ENCODE measurements at places on chromosomes 13 and 19.

DNA sequence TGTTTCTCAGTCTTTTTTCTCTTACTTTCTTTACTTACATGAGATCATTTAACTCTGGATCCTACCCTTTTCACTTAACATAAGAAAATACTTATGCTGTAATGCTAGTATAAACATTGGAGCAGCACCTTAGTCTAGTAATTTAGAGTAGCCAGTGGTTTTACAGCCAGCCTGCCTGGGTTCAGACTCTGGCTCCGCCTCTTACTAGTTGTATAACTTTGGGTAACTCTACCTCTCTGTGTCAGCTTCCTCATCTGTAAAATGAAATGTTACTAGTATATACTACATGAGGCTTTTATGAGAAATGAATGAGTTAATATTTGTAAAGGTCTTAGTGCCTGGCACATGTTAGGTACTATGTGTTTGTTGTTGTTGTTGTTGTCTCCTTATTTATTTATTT, 5.6 kb downstream of the CDADC1 start:
- no peak for DNase-seq

DNA sequence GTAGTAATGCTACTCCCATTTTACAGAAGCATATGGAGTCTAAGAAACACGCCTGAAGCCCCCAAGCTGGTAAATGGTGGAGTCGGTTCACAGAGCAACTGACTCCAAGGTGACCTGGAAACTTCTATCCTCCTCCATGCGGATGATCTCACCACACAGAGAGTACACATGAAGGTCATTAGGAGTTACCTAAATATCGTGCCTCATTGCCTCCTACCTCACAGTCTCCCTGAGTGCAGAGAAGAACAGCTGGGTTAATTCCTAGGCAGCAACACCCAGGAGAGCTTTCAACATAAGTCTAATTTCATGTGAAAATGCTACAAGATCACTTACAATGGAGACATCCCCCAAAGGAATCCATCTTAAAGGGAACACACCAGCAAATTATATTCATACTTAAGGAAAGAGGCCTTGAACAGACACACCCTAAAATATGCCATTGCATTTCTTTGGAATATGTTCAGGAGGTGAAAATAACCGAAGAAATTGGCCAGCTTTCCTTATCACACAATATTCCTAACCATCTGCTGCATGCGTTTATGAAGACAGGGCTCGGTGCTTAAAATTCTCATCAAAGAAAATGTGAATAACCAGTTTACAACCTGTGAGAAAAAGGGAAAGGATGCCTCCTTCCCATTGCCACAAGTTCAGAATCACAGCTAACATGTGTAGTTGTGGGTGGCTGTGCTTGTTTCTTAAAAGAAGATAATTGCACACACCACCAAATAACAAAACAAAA, 203.6 kb upstream of the NBEA start:
- no peak for DNase-seq

- no peak for DNase-seq
These were observed 390.8 kb downstream of the SLITRK6 start for GRCh38 chr13:85408415-85408814.

DNA sequence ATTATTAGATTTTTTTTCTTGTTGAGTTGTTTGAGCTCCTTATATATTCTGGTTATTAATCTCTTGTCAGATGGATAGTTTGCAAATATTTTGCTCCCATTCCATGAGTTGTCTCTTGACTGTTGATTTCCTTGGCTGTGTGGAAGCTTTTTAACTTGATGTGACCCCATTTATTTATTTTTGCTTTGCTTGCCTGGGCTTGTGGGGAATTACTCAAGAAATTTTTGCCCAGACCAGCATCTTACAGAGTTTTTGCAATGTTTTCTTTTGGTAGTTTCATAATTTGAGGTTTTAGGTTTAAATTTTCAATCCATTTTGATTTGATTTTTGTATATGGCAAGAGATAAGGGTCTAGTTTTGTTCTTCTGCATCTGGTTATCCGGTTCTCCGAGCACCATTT, 124.7 kb downstream of the PCCA start:
- DNase-seq, result no peak

- DNase-seq, result no peak
These were observed 342 bp downstream of the DDX49 start for GRCh38 chr19:18919900-18920214.

DNA sequence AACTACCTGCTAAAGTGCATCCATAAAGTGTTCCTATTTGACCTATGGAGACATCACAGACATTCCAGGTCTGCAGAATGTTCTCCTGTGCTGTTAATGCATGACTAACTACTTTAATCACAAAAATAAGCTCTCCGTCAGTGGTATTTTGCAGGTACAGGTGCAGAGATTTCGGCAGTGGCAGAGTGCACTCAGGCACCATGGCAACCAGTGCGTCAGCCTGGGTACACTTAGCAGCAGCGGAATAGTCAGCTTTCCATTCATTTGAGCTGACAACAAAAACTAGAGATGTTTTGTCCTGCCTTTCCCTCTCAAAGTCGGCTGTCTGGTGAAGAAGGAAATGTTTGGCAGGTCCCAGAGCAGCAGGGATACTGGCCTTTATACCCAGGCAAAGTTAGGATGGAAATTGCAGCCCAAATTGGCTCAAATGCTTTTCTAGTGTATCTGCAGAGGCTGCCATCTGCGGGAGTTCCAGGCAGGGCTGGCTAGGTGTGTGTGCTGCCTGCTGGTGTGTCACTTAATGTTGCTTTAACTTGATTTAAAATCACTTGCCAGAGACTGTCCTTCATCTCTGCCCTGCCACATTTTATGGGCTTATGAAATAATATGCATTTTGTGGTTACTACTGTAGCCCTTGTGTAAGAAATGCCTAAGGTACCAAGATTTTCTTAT, 195.8 kb downstream of the RAP2A start:
- no peak for DNase-seq

DNA sequence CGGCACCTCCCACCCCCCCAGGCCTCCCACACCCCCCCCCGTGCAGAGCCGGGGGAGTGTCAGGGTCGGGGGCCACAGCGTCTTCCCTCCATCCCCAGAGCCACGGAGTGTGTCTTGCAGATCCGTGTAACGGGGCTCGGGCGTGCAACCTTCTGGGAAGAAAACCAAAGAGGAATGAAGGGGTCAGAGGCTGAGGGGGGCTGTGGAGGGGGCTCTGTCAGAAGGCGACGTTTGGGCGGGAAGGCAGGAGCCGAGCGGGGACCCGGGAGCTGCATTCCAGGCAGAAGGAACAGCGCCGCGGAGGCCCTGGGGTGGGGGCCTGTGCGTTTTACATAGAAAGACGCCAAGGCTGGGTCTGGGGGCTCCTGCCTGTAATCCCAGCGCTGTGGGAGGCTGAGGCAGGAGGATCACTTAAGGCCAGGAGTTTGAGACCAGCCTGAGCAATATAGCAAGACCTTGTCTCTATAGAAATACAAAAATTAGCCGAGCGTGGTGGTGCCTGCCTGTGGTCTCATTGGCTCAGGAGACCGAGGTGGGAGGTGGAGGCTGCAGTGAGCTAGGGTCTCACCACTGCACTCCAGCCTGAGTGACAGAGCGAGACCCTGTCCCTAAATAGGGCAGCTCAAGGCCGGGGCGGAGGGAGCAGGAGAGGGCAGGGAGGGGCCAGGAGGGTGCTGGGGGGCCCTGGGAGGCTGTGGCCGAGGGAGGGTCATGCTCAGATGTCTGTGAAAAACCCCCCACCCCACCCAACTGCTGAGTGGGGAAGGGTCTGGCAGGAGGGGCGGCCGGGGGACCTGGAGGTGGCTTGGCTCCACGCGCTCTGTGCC, 27.8 kb downstream of the ARID3A start:
- DNase-seq, result no peak

- no peak for DNase-seq
These were observed 4.9 kb downstream of the TSSK6 start for GRCh38 chr19:19510432-19510831.

DNA sequence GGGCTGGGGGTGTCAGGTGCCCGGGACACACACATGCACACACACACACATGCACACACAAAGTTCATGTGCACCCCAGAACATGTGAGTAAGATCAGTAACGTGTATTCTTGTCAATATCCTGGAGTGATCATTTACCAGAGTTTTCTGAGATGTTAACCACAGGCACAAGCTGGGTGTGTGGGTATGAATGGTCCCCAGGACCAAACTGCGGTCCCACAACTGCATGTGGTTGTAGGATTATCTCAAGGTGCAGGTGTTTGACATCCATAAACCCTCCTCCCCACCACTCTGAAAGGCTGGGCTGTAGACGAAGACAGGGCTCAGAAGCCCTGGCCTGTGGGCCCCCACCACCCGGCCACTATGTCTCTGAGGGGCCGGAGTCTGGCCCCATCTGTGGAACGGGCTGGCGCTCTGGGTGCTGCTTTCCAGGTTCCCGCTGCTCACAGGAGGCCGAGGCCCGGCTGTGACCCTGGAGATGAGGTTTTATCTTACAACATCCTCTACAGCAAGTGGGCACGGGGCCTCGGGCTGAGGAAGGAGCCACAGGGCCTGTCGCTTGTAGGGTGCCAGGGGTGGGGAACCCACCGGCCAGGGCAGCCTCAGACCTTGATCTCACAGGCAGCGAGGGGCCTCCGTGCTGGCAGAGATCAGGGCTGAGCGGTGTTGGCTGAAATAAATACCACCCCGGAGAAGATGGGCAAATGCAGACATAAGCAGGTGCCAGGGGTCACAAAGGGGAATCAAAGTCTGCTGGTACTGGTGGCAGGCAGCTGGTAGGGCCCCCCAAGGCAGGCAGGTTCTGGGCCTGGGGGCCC, 4.3 kb downstream of the F2RL3 start:
- DNase-seq, result no peak

DNA sequence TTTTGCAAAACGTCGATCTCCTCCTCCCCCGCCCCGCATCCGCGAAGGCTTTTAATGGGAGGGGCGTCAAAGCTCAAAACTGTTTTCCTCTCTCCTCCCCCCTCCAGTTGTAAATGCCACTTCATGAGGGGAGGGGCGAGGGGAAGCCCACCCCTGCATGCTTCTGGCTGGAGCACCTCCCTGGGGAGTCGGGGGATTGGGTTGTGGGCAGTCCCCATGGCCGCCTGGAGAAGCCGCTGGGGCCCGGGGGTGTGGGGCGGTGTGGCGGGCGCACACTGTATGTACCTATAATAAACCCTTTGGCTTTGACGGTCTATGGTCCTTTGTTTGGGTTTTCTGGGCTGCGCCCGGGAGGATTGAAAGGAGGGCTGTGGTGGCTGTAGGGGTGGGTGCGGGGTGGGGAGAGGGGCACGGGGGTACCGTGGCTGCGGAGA, 505 bp upstream of the SHKBP1 start:
- no peak for DNase-seq

GRCh38 chr19:43704002-43704705, 11.7 kb upstream of the IRGC start:
- no peak for DNase-seq

- no peak for DNase-seq
These were observed 19.9 kb downstream of the KDM4B start for GRCh38 chr19:4988770-4989251.

GRCh38 chr13:44331912-44332851, 41.4 kb upstream of the SERP2 start:
- DNase-seq, result peak; percentile 92

DNA sequence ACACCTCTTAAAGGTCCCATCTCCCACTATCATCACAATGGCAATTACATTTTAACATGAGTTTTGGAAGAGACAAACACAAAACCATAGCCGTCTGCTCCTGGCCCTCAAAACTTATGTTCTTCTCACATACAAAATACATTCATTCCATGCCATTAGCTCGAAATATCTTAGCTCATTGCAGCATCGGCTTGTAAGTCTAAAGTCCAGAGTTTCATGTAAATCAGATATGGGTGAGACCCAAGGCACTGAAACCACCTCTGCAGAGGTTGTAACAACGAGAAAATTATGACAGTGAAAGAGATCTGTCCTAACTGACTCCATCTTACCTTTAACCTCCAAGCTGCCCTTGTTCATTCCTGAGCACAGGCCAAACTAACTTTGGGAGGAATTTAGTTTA, 635.0 kb upstream of the SPRY2 start:
- DNase-seq, result no peak

GRCh38 chr13:24076109-24076508, 84.4 kb upstream of the SPATA13 start:
- no peak for DNase-seq

GRCh38 chr19:1567116-1567847, 843 bp downstream of the MEX3D start:
- no peak for DNase-seq
